ENCODE measurements at places on chromosomes 16 and 17.

- DNase-seq, result no peak
These were observed 34.6 kb downstream of the DCAKD start for GRCh38 chr17:45016823-45017222.

- no peak for DNase-seq
These were observed 72.0 kb downstream of the TMEM132E start for GRCh38 chr17:34651402-34651811.

GRCh38 chr17:81253358-81254131 is 14.4 kb downstream of the NDUFAF8 start:
- DNase-seq, result peak; percentile 31

DNA sequence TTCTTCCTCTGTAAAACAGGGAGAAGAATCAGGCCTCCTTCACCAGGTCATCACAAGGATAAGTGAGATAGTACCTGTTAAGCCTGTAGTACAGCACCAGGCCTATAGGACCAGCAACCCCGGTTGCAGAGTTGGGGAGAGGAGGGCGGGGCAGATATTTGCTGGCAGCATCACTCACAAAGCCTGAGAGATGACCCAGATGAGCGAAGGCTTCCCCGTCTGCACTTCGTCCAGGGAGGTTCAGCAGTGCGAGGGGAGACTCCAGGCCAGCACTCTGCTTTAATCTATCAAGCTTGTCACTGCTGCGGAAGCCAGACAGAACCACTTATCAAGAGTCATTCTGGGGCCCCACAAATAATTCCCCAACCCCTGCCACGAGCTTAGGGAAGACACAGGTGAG is 15.8 kb upstream of the RBBP6 start:
- no peak for DNase-seq

DNA sequence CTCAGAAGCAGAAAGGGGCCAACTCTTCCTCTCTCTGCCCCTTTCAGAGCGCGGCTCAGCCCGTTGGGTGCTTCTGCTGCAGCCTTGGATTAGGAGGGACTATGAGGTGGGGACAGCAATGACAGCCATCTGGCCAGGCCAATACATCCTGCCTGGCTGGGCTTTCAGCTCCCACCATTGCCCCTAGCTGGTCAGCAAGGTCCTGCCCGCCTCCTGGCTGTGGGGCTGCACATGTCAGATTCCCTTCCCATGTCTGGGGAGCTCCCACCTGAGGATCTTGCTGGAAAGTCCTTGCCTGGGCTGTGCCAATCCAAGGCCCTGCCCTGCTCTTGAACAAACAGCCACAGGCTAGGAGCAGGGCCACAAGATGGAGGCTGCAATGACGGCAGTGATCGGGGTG is 8.3 kb downstream of the TRIM65 start:
- DNase-seq, result no peak

- no peak for DNase-seq
These were observed 1.7 kb upstream of the TMEM97 start for GRCh38 chr17:28317099-28317965.

- DNase-seq, result no peak
These were observed 79.9 kb downstream of the CYB561 start for GRCh38 chr17:63366241-63366566.

GRCh38 chr17:75228305-75228704 is 22.8 kb downstream of the NUP85 start:
- no peak for DNase-seq

DNA sequence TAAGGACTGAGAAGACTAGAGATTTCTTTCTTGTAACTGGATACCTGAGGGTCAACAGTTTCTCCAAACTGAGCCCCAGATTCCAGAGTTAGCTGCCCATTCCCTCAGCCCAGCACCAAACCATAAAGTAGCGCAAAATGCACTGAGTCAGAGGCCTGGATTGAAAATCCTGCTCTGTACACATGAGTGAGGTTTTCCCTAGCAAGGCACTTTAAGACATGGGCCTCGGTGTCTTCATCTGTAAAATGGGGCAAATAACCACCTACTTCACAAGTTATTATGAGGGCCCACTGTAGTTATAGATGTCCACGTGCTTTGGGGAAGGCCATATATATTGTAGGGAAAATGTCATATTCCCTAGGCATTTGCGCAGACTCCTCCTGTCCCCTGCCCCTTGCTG is 10.3 kb upstream of the DLX4 start:
- no peak for DNase-seq

GRCh38 chr17:40520991-40521453 is 19.6 kb upstream of the TNS4 start:
- no peak for DNase-seq

DNA sequence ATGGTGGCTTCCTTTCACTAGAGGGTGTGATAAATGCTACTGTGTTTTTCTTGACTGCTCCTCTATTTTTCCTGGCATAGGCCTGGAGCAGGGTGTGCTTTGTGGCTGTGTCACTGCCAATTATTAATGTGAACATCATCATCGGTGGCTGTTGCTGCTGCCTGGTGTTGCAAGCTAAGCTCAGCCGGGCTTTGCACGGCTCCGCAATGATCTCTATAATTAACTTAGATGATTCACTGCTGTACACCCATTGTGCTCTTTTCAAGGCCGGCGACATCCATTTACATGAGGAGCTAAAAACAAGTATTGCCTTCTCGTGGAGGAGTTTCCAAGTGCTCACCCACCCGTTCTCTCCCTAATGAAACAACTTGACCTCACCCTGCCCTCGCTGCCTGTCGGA is 160.1 kb upstream of the IRX3 start:
- no peak for DNase-seq

- no peak for DNase-seq
These were observed 9.7 kb upstream of the ITGB3 start for GRCh38 chr17:47243737-47244598.

DNA sequence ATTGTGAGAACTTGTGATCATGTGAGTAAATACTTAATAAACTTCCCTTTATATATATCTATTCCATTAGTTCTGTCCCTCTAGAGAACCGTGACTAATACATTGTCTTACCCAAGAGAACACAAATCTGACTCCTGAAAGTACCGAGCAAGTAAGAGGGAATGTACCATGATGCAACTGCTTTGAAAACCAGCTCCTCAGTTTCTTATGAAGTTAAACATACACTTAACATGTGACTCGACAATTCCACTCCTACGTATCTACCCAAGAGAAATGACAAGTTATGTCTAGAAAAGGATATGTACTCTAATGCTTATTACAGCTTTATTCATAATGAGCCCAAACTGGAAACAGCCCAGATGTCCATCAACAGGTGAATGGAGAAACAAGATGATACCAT is 8.8 kb upstream of the GJD3 start:
- DNase-seq, result no peak

GRCh38 chr16:1223355-1224214 is 1.5 kb downstream of the TPSG1 start:
- DNase-seq, result no peak

DNA sequence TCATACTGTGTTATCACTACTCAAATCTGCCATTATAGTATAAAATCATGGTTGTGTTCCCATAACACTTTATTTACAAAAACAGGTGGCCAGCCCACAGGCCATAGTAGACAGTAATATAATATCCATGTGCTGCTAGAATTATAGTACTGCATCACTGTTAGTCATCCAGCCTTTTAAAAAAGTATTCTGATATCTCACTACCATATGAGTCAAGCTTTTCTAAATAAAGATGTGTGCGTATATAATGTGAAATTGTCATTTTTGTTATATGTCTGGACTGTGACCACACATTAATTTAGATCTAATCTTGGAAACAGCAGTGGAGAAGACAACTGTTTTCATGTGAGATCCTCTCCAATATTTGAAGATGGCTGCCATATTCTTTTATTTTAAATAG is 1049.1 kb upstream of the GOT2 start:
- DNase-seq, result no peak

DNA sequence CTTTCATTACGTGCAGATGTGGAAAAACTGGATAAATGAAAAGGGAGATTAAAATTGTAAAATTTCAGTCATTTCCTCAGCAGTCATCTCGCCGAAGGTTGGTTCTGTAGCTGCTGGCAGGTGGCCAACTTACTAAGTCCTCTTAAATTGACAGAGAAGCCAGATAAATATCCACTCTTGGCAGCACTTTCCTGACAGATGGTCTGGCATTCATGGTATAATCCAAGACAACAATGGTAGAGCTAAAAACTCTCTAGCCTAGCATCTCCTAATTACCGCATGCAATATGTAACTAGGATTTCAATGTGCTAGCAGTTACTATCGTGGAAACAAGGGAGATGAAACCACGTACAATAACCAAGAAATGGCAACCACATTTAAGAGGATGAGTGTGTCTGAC is 306.3 kb downstream of the CNTNAP4 start:
- DNase-seq, result peak; percentile 97

- no peak for DNase-seq
These were observed 98.2 kb upstream of the GNAO1 start for GRCh38 chr16:56093055-56093454.

- DNase-seq, result no peak
These were observed 308.9 kb upstream of the DYNLRB2 start for GRCh38 chr16:80231888-80232287.

DNA sequence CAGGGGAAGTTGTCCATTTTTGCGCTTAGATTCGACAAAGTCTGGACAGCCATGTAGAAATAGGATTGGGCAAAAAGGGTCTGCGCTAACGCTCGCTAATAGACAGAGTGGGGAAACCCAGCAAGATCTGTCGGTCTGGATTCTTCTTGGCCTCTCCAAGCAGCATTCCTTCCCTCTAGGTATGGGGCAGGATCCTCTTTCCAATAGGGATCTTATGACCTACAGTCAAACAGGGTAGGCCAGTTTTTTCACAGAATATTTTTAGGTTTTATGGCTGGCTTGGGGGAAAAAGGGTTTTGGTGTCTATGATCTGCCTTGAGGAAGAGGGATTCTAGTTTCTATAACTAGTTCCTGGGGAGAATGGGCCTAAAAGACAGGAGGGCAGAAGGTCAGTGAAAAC is 26.0 kb upstream of the GPT2 start:
- no peak for DNase-seq

GRCh38 chr17:10126616-10127501 is 71.5 kb downstream of the GAS7 start:
- no peak for DNase-seq

GRCh38 chr16:1514507-1514906 is 19.0 kb upstream of the TMEM204 start:
- no peak for DNase-seq

GRCh38 chr17:58316260-58316960 is 12.2 kb downstream of the TSPOAP1 start:
- no peak for DNase-seq

DNA sequence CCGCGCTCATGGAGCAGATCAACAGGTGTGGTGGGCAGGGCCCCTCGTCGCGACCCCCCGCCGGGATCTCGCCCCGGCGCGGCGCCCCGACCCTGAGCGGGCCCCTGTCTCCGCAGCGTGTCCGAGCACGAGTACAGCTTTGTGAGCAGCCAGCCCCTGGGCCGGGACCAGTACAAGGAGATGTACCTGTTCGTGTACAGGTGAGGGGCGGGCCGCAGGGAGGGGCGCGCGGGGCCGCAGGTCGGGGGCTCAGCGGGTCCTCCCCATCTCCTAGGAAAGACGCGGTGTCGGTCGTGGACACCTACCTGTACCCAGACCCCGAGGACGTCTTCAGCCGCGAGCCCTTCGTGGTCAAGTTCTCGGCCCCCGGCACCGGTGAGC is 848 bp downstream of the DNASE1L2 start:
- DNase-seq, result no peak

GRCh38 chr16:88681084-88681680 is 5.1 kb downstream of the SNAI3 start:
- no peak for DNase-seq

GRCh38 chr16:81730090-81731051 is 48.7 kb upstream of the PLCG2 start:
- peak; percentile 99 for DNase-seq

DNA sequence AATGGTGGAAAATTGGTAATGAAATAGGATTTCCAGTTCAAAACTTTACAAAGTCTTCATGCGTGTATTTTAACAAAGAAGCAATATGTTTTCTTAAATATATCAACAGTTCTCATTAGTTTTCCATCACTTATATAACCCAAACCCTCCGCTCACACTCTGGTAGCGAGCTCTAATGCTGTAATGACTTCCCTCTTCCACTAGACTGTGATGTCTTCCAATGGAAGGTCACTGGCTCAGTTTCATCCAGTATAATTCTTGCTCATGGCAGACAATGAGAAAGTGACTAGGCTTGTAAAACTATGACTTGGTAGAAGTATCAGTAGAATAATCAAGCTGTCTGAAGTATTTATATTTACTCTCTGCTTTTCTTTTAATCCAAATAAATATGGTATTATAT is 32.8 kb downstream of the NETO2 start:
- no peak for DNase-seq

DNA sequence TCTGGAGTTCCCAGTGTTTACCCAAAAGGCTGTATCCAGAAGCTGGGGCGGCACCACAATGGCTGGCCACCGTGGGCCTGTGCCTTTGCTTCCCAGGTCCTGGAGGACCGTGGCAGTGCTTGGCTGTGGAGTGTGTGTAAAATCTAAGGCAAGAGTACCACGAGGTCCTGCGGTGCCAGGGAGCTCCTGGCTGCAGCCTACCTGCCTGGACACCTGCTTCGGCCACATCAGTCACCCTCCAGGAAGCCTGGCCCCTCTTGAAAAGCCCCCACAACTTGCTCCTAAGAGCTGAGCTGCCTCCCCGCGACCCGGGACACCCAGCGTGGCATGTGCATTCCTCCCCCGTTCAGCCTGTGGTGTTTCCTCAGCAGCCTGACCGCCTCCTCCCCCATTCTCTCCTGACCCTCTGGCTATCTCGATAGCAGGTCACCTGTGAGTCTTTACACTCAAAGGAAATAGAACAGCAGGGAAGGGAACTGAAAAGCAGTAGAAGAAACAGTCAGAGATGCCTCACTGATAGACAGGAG is 7.9 kb downstream of the TIMM22 start:
- no peak for DNase-seq

GRCh38 chr16:71350821-71351557 is 7.5 kb upstream of the CALB2 start:
- no peak for DNase-seq

GRCh38 chr17:4566785-4567184 is 6.4 kb upstream of the GGT6 start:
- DNase-seq, result peak; percentile 35

GRCh38 chr16:68762996-68763756 is 26.1 kb downstream of the CDH1 start:
- no peak for DNase-seq

DNA sequence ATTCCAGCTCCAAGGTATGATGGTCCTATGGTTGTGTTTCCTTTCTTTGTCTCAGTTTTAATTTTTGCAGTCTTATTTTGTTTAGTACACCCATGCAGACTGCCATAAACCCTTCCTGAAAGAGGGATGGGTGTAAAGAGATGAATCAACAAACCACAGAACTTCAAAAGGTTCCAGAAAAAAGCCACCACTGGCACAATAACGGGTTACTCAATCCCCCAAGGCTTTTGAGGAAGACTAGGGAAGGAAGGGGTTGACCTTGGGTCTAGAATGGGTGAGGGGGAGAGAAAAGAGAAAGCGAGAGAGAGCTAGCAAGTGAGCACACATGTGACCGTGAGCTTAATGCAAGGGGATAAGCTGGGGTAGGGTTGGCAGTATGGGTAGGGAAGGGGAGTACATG is 168.1 kb downstream of the XYLT1 start:
- no peak for DNase-seq
